Stimulated activated CD4-positive, alpha-beta T cell treated with anti-CD3 and anti-CD28 coated beads, Interleukin-12 subunit alpha, Interleukin-12 subunit beta, amount 100 ng/mL, for 48 hours (primary cell): ENCODE measurements at places on chromosomes 5 and 9.

DNA sequence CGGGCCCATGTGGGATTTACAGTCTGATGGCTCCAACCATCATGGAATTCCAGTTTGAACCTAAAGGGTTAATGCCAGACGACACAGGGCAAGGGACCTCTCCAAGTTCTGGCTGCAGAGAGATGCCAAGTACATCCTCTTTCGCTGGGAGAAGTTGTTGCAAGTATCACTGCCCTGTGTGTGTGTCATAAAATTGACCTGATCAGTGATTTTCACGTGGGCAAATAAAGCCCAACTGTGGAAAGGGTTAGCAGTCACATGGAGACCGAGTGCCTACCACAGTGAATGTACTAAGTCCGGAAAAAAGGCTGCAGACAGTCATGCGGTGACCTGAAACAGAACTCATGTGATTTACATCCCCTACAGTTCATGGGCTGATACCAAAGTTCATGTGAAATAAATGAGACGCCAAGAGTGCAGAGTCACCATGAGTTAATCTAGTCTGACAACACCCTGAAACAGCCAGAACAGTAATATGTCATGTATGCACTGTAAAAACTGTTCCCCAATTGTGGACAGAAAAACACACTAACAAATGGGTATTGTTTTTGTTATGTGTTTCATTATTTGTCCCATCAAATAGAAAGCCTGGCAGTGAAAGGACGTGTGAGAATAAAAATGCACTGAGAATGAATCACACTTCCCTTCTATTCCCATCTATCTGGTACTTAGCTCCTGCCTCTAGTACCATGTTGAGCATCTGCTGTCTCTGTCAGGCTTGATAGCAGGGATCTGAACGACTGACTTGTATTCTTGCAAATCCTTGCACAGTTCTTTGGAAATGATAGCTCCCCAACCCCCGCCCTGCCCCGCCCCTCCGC, 115.7 kb downstream of the SUSD1 start:
- no peak for DNase-seq

DNA sequence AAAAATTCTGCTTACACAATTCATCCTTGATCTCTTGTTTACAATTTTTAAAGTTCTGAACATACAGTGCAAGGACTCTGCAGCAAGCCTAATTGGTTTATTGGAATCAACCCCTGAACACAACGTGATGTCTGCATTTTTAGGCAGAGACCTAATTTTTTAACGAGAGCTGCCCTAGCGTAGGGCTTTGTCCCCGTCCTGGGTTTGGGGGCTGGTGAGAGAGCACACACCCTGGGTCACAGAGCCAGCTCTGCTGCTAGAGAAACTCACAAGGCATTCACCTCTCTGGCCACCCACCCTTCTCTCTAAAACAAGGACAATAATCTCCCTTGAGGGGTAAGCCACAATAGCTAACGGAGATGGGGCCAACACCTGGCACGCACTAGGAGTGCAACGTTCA, 28.2 kb downstream of the SH3PXD2B start:
- no peak for DNase-seq

DNA sequence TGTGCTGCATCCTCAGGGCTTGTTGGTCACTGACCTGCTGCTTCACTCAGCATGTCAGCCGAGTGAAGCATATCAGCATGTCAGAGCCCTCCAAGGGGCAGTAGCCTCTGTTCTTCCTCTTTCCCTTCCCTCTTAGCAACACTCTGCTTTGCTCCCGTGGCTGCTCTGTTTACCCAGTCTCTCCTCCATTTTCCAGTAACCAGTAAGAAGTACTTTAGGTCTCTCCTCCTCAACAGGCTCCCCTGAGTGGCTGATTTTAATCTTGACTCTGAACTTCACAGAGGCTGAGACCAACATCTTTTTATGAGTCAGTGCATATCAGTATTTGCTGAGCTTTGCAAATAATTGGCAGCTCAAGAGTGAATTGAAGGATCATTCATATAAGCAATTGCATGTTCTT, 18.6 kb upstream of the ADRB2 start:
- DNase-seq: no peak

GRCh38 chr5:163338-163620, 28.0 kb upstream of the LRRC14B start:
- no peak for DNase-seq

DNA sequence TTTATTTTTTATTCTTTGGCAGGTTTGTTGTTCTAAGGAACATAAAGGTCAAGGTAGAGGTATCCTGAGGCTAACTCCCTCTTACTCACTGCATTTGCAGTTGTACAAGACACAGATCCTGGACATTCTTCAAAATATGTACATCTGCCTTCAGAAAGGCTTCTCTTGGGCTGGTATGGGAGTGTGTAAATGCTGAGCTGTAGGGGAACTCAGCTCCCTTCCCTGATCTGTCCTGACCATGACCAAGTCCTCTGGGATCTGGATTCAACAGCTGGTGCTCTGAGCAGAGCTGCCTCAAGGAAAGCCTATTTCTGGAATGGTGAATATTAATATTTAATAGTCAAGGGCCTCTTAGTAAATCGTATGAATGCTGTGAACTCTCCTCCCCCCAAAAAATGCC, 117.4 kb downstream of the PRKACG start:
- DNase-seq: no peak

- no peak for DNase-seq
Measured at GRCh38 chr9:129476821-129477611, 143.9 kb downstream of the C9orf50 start.

DNA sequence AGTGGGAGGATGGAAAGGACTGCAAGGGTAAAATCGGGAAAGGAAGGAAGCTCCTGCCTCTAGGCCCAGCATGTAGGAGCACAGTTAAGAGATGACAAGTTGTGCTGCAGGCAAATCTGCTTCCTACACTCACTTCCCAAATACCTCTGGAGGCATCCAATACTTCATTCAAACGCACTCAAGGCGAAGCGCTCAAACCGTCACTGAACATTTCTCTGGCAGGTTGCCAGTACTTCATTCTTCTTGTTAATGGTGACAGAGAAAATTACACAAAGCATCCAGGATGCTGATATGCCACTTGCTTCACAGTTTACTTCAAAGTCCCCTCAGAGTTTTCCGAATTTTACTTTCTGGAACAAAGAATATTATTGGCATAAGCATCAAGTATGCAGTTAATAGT, 59.8 kb downstream of the NREP start:
- DNase-seq: no peak

DNA sequence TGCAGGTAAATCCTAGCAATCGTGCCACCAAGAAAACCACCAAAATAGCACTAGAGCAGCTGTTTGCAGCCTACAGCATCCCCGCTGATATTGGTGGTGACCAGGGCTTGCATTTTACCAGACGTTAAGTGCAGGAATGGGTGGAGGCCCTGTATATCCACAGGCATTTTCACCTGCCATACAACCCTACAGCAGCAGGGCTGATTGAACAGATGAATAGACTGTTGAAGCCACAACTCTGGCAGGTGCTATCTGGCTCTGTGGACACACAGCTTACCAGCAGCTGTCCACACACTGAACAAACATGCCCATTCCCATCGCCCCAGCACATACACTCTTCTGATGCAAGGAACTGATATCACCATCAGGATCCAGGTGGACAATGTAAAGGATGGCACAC, 154.5 kb upstream of the APC start:
- DNase-seq: no peak

- no peak for DNase-seq
Measured at GRCh38 chr5:8825139-8825757, 720.6 kb downstream of the SEMA5A start.

- no peak for DNase-seq
Measured at GRCh38 chr5:146971401-146971800, 92.8 kb upstream of the PPP2R2B start.

- no peak for DNase-seq
Measured at GRCh38 chr9:123131258-123131657, 97.8 kb downstream of the GPR21 start.

GRCh38 chr5:152125661-152126205, 201.1 kb upstream of the GLRA1 start:
- DNase-seq: no peak
